Effector CD4-positive, alpha-beta T cell (primary cell): ENCODE measurements at places on chromosomes 16 and 17.

DNA sequence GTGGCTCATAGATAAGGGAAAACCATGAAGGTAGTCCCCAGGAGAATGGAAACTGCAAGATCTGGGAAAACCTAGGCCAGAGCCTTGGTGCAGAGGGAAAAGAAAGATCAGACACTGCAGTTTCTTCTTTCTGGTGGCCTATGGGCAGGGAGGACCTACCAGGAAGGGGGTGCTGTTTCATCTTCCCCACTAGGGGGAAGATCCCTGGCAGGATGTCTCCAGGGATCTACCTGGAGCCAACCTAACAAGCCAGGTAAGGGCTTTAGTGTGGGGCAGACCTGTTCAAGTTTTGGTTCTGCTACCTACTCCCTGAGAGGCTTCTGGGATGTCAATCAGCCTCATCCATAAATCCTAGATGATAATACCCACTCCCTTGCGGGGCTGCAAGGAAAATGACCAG, 21.4 kb downstream of the TOM1L2 start:
- DNase-seq, result no peak

GRCh38 chr16:3212006-3212405, 23.0 kb downstream of the ZNF200 start:
- no peak for DNase-seq

DNA sequence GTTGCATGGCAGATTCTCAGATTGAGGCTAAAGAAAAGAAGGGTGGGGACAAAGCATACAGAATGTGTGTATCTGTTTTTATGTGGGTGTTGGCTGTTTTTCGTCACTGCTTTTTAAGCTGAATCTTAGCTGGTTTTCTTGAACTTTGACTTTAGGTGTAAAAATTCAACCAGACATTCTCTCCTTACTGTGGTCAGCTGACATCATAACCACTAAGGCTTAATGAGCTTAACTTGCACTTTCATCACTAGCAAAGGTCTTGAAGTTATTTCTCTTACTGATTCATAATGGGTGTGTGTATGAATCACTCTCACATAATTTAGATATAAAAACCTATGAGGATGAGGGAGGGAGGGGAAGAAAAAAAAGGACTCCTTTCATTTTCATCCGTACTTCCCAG, 4.0 kb upstream of the CDC6 start:
- DNase-seq, result no peak

DNA sequence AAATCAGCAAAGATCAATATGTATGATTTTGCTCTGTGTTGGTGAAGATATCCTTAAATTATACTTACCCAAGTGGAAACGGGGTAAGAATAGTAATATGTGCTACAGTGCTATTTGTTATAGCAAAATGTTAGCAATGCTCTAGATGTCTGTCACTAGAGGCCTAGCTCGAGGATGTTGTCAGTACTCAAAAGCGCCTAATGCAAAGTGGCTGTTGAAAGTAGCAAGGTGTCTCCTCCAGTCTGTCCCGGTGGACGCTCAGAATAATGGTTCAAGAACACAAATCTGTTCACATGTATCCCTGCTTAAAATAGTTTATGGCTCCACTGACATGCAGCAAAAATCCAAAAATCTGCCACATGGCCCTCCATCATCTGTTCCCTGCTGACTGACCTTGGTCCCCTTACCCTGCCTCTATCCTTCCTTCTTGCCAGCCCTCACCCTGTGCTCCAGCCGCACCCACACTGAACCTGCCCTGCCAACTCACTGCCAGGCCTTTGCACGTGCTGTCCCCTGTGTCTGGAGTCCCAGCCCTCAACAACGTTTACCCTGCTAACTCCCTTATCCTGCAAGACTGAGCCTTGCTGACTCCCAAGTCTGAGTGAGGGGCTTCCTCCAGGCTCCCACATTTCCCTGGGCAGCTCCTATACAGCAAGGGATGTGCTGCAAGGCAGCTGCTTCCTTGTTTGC, 9.6 kb upstream of the RNF112 start:
- no peak for DNase-seq

- no peak for DNase-seq
Measured at GRCh38 chr16:50248845-50249244, 17.5 kb upstream of the ADCY7 start.

DNA sequence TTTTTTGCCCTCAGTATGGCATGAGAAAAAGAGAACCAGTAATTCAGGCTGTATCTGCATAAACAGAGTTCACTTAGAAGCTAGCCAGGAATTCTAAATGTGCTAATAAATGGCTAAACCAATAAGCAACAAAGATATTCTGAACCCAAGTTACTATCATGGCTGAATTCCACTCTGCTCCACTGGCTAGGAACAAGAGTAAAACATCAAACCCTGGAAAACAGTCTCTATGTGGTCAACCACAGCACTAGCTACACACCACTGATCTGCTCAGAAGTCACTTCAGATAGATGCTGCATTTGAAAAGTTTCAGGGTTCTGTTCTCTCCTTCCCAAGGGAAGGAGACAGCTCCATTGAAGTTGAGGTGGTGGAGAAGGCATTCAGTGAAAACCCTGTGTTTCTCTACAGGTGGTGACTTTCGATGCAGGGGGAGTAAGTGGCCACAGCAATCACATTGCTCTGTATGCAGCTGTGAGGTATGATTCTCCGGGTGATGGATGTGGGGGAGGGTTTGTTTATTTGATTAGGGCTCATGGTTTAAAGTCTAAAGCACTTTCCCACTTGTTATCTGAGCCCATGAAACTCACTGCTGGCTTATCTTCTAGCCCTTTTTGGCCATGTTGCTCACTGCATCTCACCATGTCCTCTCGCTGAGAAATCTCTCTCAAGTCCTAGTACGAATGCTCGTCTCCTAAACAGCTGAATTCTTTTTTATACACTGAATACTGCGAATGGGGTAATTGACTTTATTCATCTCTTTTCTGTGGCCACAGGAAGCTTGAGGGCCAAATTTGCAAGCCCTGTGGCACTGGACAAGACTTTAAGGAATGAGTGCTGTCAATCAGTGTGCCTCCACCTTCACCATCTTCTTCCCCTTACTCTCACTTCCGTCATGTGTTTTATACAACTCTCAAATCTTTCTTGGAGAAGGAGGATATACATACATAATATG, 39.9 kb downstream of the CENPV start:
- no peak for DNase-seq

GRCh38 chr16:1481906-1482835, 6.6 kb downstream of the PTX4 start:
- no peak for DNase-seq

GRCh38 chr16:30063278-30063892, 2.2 kb upstream of the ALDOA start:
- no peak for DNase-seq

GRCh38 chr17:81285179-81285878, 9.8 kb downstream of the SLC38A10 start:
- peak; percentile 32 for DNase-seq

DNA sequence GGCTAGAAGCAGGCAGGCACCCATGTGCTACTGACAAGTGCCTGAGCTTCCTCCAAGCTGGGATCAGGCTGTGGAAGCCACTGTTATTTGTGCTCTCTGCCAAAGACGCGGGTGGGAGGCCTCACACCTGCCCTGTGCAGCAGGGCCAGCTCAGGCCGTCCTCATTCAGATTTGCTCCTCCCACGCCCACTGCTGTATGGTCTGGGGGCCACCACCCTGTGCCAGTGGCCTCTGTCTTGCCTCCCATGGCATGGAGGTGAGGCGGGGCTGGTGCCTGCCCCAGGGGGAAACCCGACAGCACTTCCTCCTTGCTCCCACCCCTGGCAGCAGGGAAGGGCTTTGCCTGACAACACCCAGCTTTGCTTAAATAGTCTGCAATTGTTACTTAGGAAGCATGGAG, 356.5 kb upstream of the CDH8 start:
- no peak for DNase-seq

GRCh38 chr17:29757788-29758187, 135.1 kb upstream of the CORO6 start:
- DNase-seq, result no peak

DNA sequence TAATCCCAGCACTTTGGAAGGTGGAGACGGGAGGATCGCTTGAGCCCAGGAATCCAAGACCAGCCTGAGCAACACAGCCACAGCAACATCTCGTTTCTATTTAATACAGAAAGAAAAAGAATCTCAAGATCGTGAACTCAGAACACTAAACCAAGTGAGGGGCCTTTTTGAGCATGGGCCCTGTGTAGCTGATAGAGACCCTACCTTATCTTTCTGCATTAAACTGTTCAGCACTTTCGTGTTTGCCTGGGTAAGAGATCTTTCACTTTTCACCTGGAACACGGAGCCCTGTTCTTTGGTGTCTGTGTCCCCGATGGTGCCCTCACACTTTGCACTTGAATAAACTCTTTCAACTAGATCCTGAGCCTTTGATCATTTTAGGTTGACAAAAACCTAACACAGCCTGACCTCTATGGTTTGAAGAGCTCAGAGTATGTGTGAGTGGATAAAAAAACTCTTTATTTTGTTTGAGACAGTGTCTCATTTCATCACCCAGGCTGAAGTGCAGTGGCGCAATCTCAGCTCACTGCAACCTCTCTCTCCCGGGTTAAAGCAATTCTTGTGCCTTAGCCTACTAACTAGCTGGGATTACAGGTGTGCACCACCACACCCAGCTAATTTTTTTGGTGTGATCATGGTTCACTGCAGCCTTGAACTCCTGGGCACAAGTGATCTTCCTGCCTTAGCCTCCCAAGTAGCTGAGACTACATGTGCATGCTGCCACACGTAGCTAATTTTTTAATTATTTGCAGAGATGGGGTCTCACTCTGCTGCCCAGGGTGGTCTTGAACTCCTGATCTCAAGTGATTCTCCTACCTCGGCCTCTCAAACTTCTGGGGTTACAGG, 83.8 kb upstream of the GRIN2A start:
- DNase-seq, result no peak

DNA sequence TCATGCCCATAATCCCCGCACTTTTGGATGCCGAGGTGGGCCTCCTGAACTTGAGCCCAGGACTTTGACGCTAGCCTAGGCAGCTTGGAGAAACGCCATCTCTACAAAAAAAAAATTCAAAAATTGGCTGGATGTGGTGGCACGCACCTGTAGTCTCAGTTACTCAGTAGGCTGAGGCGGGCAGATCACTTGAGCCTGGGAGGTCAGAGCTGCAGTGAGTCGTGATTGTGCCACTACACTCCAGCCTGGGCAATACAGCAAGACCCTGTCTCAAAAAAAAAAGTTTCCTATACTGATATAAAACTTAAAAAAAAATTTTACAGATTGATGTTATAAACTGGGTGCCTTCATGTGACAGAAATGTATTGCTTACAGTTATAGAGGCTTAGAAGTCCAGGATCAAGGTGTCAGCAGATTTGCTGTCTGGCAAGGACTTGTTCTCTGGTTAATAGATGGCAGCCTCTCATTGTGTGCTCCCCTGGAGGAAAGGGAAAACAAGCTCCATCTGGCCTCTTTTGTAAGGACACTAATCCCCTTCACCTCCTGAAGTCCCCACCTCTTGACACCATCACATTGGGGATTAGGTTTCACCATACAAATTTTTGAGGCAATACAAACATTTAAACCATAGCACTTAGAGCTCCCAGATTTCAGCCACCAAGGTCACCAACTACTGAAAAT, 8.5 kb upstream of the CES3 start:
- DNase-seq, result no peak

DNA sequence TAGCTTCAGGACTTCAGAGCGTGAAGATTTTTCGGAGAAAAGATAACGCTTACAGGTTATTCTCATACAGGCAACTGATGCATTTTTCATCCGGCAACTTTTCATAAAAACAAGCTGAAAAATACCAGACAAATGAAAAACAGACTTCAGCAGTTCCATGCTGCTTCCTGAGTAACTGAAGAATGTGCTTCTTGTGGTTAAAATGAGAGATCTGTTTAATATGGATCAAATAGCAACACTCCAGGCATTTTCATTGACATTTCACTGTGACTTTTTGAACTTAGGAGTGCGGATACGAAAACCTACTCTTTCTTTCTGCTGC, 705 bp upstream of the PITPNC1 start:
- DNase-seq, result no peak
